CD4-positive, alpha-beta T cell treated with Interleukin-10 for 1 hour (primary cell): ENCODE measurements at places on chromosomes 2 and 18.

DNA sequence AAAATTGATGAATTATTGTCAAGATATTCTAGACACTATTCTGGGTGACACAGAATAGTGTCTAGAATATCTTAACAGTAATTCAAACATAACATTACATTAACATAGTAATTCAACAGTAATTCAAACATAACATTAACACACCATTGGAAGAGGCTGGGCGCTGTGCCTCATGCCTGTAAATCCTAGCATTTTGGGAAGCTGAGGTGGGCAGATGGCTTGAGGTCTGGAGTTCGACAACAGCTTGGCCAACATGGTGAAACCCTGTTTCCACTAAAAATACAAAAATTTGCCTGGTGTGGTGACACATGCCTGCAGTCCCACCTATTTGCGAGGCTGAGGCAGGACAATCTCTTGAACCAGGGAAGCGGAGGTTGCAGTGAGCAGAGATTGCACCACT, 195.8 kb downstream of the ZRANB3 start:
- no peak for DNase-seq

DNA sequence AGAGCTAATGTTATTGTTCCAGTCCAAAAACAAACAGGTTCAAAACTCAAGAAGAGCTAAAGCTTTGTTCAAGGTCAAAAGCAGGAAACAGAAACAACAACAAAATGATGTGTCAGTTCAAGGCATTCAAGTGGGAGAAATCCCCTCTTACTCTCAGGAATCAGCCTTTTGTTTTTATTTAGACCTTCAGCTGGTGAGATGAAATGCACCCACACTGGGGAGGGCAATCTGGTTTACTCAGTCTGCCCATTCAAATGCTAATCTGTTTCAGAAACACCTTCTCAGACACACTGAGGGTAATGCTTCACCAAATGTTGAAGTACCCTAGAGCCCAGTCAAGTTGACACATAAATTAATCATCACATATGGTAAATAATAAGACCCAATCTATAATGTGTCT, 150.6 kb downstream of the TMX3 start:
- DNase-seq = no peak

DNA sequence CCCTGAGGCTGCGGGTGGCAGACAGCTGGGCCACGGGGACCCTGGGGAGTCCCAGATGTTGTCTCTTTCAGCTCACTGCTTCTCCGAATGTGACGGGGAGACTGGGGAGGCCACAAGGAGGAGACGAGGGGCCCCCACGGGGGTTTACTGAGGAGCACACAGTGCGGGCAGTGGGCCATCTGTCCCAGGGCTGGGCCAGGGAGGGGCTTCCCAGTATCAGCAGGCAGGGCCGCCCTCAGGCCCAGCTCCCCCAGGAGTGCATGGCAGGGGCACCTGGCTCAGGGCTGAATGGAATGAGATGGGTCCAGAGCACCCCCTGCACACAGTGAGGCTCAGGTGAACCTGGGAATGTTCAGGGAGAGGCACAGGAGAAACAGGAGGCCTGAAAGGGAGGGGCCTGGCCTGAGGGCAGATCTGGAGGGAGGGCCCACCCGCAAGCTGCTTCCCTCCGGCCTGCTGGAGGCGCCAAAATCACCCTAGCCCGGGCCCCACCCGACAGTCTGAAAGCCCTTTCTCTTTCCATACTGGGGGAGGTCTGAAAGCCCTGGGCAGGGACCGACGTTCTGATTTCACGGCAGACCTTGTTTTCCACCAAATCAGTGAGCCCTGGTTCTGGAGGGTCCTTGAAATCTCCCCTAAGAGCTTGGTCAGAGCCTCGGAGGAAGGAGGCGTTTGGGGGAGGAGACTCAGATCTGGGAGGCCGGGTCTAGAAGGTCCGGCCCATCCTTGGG, 35.5 kb upstream of the PTMA start:
- DNase-seq = no peak

GRCh38 chr18:79644006-79644665, 35.5 kb upstream of the CTDP1 start:
- peak; percentile 67 for DNase-seq

DNA sequence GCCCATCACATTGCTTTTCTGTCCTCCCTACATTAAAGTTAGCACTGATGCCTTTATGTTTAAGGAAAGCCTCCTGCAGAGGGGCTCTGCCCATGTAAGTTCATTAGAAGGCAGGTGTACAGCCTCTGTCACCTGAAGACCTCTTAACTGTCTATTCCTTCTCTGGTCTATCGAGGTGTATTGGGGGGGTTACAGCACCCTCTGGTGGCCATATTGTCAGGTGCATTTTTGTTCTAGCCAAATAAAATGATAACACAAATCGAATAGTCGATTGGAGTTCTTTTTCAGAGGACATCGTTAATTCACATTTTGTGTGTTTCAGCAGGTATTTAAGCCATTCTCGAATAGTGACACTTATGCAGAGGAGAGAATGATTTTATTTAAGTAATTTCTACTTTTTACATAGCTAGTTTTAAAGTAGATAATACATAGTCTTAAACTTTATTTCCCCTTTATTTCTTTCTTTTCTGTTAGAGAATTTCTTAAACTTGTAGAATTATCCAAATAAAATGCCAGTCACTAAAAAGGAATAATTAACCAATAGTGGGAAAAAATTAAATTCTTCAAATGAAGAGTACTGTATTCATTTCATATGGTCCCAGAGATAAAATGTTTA, 136.8 kb downstream of the NEDD4L start:
- DNase-seq = peak; percentile 61

DNA sequence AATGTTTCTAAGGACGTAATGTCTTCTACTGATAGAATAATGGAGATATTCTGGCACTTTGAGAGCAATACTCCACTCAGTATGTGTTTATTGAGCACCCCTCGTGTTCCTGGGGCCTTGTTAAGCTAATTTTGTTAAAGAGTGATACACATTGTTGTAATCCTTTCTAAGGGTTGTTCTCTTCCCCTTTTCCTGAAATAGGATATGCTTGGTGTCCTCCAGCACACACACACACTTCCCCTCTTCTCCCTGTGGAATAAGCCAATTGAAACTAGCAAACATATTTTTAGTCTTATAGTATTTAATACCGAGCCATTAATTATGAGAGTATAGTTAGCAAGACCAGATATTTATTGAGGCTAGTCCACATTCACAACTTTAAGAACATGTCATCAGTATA, 114.1 kb downstream of the CRIM1 start:
- DNase-seq = no peak

DNA sequence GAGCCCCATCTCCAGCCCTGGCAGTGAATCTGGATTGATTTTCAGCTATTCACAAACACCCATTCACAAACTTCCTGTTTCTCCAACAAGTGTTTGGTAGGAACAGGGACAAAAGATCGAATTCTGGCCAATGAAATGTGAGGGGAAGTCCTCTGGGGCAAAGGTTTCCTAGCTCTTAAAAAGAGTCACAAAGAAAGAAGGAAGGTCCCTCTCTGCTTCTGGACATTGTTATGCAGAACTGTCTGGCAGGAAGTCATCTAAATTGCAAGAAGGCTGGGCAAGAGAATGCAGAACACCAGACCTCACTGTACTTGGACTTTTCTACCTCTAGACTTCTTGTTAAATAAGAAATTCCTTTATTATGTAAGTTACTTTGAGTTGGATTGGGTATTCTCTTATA, 137.3 kb downstream of the CCDC148 start:
- no peak for DNase-seq

- no peak for DNase-seq
These were observed 373.8 kb upstream of the RAB6C start for GRCh38 chr2:129605646-129606045.

- no peak for DNase-seq
These were observed 38.4 kb upstream of the BIN1 start for GRCh38 chr2:127145280-127145895.

DNA sequence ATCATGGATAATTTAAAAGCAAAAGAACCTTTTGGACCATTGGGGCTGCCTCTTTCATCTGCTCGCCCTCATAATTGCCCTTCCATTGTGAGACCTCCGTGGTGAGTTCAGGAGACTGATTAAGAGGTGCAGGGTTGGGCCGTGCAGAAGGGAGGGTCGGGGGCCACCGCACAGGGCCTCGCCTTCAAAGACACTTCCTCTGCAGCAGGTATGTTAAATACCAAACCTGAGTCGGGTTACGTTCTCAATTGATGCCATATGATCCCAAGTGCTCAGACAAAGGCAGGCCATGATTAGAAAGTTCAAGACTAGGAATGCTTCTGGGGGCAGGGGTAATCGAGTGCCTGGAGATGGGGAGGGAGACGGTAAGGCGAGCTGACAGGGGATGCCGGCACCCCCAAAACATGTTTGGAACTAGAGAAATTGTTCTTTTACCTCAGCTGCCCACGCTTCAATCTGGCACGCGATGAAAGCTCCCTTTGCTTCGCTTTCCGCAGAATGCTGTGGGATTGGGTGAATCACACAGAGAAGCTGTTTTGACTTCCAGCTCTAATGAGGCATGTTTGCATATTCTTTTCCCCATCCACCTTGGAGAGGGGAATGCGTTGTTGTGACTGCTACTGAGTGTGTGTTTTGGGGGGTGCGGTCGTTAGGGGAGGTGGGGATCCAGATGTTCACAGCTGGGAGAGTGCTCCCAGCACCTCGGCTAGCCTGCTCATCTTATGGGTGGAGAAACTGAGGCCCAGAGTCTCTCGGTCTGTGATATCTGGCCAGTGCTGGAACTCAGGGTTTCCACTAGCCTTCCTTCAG, 309.1 kb downstream of the MYCN start:
- DNase-seq = no peak

DNA sequence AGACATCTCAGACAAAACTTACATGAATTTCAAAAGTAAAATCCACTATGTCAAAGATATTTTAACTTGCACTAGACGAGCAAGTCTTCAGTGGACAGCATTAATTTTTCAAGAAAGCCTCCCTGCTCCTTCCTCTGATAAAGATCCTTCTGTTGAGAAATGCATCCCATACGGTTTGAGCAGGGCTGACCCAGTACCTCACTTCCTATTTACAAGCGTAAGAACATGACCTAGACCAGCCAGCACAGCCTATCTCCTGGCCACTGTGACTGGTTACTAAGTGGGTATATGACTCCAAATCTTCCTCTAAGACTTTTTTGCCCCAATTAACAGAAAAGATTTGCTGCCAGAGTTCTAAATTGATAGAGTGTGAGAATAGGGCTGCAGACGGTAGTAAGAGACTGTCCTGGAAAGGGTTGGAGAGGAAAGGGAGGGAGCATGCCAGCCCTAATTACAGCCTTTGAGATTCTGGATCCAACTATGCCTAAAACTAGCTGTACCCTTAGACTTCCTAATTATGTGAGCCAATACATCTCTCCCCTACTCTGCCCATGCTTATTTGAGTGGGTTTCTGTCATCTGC, 108.4 kb downstream of the PRELID3A start:
- no peak for DNase-seq

DNA sequence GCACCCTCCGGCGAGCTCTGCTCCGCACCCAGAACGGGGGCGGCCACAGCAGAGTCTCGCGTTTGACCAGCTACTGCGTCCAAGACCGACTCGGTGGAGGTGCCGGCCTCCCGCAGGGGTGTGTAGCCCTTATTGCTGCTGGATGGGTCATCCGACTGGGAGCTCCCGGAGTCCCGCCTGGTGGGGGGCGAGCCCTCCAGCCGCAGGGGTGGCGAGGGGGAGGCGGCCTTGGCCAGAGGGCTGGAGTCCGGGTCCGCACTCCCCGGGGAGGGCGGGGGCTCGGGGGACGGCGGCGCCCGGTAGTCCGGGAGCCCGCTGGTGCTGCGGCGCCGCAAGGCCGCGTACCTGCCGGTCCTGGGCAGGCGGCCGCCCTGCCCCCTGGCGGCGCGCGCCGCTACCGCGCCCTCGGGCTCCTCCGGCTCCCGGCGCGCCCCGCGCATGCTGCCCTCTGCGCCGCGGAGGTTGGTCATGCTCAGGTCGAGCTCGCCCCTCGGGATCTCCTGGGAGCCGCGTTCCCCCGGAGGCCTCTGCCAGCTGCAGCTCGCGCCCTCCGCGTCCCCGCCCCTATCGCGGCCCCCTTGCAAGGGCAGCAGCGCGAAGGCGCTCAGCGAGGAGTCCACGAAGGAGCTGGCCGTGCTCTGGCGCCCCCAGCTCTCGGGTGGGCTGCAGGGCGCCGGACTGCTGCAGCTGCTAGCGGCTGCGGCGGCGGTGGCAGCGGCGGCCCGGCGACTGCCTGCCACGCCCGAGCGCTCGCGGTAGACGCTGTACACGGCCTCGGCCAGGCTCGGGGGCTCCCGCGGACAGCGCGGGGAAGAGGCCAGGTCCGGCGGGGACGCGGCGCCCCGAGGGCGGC, 4.8 kb downstream of the TMEM200C start:
- peak; percentile 10 for DNase-seq

DNA sequence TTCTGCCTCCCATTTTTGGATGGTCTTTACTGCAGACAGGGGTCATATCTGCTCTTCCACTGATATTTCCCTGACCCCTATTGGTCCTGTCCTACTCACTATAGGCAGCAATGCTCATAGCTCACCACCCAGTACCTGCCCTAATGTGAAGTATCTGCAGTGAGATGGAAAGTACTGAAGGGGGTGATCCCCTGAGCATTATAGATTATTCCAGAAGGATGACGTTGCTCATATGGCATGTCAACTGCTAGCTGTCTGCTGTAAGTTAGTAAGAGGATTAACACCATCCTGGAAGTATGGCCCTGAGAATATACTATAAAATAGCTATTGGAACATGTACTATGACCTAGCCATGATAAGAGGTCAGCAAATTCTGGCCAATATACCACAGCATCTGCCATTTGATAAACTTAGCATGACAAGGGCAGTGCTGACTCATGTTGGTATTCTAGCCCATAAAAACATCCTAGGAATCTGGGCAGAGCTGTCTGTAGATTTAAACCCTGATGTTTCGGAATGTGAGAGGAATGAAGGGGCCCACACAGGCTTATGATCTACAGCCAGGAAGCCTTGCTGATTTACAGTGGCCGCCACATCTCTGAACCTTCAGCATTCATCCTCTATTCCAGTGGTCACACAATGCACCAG, 451.4 kb downstream of the TNS1 start:
- DNase-seq = no peak

DNA sequence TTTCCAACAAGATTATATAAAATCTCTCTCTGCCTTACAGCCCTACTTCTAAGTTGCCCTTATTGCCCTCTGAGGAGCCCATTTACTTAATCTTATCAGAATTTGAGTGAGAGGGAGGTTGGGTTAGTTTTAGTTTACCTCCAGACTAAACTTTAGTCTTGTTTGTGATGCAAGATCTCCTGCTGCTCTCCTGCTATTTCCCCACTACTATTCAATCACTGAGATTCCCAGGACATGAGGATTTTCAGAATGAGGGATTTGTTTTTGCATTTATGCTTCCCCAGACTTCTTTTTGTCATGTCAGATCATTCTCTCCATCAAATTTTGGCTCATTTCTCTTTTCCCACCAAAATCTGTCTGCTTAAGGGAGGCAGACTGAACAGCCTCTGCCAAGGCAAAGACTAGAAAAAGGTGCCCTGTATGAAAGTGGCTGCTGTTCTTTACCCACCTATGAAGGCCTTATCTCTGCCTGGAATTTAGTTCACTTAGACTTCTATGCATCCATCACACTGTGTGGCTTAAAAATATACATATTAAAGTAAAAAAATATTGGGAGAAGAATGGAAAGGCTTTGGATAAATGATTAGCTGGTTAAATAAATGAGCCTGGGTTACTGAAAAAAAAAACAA, 401.3 kb downstream of the PID1 start:
- DNase-seq = no peak
